Stomach (tissue), 19 donors: ENCODE measurements at places on chromosomes 3 and 15. TPM values are rescaled to one million over a fixed set of nuclear protein-coding genes. Genes with fewer than 3 reads are reported as not detected.

- no peak for DNase-seq
Observed at GRCh38 chr3:22585911-22586310, 617.2 kb upstream of the UBE2E2 start.

- DNase-seq: no peak
Observed at GRCh38 chr3:46831316-46831715, 31.9 kb downstream of the MYL3 start.

DNA sequence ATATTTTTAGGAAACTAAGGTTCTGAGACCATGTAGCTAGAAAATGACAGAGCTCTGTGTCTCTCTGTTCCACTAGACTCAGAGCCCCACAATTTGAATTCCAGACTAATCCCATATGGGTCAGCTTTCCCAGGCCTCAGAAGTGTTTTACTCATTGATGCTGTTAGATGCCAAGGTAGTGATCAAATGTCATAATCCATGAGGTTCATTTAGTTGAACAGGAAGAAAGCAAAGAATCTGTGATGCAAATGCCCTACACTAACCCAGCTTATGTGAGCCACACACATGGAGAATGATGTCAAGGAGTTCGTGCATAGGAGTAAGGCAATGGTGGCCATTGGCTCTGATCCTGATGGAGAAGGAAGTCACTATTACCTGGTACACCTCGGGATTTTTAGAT is 363.4 kb upstream of the RARB start:
- no peak for DNase-seq

GRCh38 chr15:66823601-66824000 is 121.6 kb downstream of the SMAD6 start:
- no peak for DNase-seq

DNA sequence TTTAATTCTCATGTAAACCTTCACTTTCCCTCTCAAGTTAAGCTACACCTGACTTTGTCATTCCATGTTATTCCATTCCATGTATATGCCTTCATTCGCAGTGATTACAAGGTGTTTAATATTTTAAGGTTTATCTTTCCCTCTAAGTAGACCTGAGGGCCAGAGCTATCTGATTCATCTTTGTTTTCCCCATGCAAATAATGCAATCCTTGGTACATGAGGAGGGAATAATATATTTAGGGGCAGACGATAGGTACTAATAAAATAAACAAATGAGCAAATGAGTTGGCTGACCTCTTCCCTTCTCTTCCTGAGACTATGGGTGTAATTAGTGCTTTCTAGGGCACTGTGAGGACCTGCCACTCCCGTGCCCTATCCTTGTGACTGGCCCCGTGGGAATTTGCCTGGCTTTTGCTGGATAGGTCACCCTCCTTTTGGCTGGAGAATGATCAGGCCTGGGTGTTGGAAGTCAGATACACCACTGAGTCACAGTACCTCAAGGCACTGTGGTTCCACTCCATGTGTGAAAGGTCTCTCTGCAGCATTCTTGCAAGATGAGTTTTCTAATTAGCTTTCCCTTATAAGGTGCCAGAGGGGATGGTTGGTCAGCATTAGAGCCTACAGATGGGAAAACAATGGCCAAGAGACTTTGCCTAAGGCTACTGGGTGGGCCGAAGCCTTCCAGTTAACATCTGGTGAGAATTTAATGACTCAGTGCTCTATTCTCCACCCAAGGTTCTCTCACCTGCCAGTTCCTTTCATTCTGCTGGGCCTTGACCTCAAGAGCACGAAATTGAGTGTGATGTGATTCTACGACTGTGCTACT is 183.2 kb downstream of the P3H2 start:
- no peak for DNase-seq

GRCh38 chr3:8200996-8201395 is 300.6 kb upstream of the LMCD1 start:
- DNase-seq: no peak

Gene KIF15
- 9.3 TPM for total RNA-seq

Gene CHRNA3
- 0.45 TPM for total RNA-seq

Gene ATG7
- total RNA-seq: 167 TPM
